CD4-positive, alpha-beta T cell (primary cell): ENCODE measurements at places on chromosomes 1 and 21. TPM values are rescaled to one million over a fixed set of nuclear protein-coding genes. Genes with fewer than 3 reads are reported as not detected.

GRCh38 chr1:39394598-39394997 lies 96.8 kb upstream of the BMP8A start:
- DNase-seq = peak; percentile 70

DNA sequence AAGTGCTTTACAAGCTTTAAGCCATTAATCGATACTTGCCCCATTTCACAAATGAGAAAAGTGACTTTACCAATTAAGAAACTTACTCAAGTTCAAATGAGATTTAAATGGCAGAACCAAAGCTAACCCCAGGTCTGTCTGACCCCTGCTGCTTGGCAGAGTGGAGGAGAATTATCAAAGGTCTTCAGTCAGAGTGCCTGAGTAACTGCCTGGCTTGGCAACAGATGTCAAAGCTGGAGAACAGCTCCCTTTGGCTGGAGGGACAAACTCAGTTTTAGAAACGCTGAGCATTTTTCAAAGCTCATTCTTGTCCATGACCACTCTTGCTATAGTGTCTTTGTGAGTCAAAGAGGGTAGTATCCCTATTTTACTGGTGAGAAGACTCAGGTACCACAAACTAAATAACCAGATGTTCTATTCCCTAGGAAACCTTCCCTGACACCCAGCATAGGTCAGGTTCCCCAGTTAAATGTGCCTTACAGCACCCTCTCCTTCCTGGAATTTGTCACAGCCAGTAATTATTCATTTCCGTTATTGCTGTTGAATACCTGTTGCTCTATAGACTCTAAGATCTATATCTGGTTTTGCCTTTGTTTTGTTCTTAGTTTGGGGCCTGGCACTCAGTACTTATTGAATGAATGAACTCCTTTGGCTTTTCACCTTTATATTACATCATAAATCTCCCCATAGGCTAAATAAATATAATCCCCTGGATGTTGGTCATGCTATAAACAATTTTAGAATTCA lies 5.0 kb upstream of the BCAR3 start:
- no peak for DNase-seq

GRCh38 chr1:5620997-5621396 lies 371.2 kb downstream of the NPHP4 start:
- no peak for DNase-seq

The VAV3 gene
- 5.6 TPM for total RNA-seq

- no peak for DNase-seq
Observed at GRCh38 chr1:178540204-178540603, 27.3 kb downstream of the TEX35 start.

GRCh38 chr21:34967509-34968289 lies 81.4 kb downstream of the RUNX1 start:
- no peak for DNase-seq

DNA sequence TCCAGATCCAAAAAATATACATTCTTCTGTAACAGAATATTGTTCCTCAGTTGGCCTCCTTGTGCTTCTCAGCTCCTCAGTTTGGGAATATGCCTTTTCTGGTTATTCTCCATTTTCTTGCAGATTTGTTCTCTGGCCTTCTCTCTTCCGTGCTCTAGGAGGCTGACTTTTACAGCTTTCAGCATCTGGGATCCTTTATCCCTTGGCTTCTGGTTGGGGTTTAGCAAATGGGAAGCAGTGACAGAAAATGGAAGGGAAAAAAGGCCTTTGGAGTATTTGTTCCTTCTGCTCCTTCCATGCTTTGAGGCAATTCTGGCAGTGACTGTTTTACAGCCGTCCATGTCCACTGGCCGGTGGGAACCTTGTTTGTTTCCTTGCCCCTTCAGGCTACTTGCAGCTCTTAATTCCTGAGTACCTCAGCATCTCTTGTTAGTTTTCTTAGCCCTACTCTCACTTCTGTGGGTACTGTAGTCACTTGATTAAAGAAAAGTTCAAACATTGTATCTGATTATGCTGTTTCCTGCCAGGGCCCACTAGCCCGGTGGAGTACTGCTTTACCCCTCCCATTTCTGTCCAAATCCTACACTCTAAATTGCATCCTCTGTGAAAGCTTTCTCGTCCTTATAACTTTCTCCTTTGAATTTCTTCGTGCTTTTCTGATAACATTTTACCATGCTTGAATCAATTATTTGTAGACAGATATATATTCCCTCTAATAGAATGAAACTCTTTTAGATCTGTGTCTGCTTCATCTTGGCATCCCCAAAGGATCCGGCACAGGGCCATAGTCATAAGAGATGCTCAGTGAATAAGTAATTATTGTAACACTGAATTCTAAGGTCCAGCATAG lies 118.2 kb downstream of the OSBPL9 start:
- DNase-seq = peak; percentile 16

The CHI3L2 gene
- 15.7 TPM for total RNA-seq

The APOBEC4 gene
- total RNA-seq = not detected

DNA sequence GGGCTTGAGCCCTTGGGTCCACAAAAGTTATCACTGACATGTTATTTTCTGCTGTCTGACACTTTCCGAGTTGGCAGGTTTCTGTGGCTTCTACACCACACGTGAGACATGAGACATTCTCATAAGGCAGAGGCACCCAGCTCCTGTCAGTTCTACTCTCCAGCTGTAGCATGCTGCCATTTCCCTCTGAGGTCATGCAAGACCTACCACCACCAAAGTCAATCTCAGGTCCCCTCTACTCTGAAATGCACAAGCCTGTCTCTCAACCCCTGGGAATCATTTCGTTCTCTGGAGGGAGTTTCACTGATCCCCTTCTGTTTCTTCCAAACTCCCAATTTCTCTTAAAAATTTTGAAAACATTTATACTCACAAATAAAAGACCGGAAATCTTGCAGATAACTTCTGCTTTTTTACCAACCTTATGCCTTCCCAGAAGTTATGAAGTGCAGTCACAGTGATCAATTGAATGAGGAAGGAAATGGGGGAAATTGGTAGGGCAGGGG lies 39.5 kb upstream of the CR2 start:
- peak; percentile 22 for DNase-seq

GRCh38 chr1:245986404-245987218 lies 520.5 kb downstream of the SMYD3 start:
- no peak for DNase-seq

DNA sequence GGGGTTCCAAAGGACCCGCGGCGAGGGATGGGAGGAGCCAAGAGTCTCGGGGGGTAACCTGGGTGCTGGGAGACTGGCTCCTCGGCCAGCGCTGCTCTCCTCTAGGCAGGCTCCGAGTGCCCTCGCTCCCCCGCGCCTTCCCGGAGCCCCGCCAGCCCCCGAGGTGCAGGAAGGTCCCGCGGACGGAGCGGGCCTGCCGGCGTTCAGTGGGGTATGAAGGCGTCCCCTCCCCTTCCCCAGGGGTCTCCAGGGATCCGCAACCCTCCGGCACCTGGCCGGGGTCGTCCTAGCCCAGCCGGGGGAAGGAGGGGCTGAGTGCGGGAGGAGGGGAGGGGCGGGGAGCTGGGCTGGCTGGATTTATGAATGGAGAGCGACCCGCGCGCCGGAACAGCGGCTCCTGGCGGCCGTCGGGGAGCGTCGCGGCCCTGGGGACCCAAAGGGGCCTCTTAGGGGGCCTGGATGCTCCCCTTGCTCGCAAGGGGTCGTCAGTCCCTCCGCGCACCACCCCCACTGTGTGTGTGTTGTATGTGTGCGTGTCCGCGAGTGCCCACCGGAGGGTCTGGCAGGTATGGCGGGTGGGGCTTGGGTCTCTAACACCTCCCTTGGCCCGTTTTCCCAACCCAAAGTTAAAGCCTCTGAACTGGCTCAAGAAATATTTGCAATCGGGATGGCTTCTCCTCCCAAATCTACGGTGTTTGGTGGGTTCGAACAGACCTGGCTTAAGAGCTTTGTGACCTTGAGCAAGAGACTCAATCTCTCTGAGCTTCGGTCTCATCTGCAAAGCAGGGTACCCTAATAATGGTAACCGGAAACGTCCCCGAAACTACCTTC lies 642 bp downstream of the HCRTR1 start:
- peak; percentile 15 for DNase-seq

DNA sequence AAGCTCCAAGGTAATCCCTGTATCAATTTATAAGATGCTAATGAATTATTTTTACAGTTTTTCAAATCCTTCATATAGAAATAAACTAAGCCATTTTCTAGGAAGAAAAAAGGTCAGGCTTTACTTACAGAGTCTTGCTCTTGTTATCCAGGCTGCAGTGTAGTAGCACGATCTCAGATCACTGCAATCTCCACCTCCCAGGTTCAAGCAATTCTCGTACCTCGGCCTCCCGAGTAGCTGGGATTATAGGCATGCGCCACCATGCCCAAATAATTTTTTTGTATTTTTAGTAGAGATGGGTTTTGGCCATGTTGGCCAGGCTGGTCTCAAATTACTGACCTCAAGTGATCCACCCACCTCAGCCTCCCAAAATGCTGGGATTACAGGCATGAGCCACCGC lies 27.0 kb downstream of the RERE start:
- DNase-seq = no peak

DNA sequence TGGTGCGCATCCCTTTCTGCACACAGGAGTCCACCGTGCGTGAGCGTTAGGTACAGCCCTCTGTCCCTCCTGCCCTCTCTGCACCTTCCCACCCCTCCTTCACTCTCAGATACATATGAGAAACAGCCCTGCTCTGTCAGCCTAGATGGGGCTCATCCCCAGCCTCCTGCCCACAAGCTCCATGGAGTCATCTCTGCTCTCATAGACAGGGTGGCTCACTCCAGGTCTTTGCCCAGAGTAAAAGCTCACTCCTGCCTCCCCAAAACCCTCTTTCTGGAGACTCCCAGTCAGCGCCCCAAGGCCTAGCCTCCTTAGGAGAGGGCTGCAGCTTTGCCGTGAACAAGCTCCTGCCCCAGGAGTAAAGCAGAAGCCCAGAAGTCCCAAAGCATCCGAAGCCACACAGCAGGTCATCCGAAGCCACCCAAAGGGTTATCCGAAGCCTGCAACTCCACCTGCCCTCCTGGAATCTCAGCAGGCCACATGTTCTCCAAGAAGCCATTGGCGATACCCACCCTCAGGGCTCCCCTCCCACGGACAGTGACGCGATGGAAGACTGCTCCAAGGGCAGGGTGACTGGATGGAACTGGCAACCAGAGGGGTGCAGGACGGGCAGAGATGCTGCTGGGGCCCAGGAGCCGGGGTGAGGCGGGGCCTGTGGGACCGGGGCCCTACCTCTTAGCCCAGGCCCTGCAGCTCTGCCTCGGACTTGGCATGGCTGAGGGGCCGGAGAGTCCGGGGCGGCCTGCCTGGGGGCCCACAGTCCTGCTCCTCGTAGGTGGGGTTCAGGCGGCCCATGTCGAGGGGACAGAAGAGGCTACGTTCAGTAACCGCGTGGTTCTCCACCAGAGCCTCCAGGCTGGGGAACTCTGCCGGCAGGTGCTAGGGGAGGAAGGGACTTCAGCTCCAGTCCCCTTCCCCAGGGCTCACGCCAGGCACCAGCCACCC lies 3.6 kb upstream of the KIF17 start:
- no peak for DNase-seq

DNA sequence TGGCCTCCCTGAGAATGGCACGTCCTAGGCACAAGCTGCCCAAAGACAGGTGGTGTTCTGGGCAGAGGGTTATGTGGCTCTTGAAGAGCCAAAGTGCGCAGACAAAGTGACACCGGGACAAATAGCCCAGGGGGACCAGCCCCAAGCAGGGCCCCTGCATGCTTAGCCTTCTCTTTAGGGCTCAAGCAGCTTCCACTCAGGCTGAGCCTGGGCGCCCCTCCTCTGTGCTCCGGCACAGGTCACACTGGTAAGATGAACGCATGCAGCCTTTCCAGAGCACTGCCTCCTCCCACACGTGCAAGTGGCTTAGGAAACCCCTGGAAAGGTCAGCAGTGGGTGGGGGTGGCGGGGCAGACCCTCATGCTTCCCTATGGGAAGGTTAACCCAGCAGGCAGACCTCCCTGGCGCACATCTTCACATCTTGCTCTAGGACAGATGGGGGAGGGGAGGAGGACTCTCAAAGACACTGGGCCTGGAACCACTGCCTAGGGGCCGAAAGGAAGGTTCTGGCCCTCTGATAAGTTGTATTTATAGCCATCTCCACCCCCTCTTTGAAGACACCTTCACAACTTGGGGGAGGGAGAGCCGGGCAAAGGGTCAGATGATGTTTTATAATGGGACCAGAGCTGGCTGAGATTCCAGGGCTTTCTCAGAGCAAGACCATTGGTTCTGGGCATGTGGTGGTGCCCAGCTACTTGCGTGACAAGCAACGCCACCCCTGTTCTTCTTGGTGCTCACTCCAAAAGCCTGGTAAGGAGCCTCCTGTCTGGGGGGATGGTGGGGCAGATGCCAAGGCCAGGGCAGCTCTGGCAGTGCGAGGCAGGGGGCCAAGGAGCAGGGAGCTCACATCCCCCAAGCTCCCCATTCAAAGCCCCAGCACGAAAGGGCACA lies 5.5 kb downstream of the KLHL21 start:
- no peak for DNase-seq

GRCh38 chr1:202547215-202547614 lies 163.0 kb downstream of the SYT2 start:
- DNase-seq = no peak

DNA sequence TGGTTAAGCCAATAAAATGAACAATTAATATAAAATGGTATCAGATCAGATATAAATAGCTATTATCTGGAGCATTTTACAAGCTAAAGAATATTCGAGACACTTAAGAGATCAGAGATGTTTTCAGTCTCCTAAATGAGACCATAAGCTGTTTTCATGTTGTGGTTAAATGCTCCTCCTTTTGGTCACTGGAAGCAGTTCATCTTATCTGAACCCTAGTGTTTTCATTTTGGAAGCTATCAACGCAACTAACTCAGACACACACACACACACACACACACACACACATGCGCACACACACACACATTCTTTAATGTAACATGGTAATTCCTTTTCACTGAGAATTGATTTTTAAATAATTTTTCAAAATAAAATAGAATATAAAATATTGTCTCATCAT lies 10.0 kb upstream of the LRRC8C start:
- no peak for DNase-seq

- no peak for DNase-seq
Observed at GRCh38 chr1:164417016-164417704, 141.8 kb upstream of the PBX1 start.

DNA sequence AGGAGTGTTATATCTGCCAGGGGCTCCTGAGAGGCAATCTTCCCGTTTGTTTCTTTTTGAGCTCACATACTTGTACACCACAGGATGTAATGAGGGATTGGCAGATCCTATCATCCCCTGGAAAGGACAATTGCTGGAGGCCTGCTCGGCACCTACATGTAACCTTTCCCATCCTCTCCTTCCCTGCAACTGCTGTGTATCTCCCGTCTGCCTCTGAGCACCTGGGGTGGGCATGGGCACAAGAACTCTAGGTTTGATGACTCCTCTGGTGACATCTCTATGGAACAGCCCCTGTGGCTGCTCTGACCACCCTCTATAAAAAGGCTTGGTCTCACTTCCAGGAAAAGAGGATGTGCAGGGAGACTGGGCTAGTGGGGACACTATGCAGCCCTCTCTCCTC lies 25.0 kb upstream of the SMIM12 start:
- DNase-seq = no peak
